NCI-H1694 (cell line): ENCODE measurements at places on chromosomes 7 and 10.
A peak's percentile ranks its signal among the peaks of the same experiment; 100 is the strongest.

- peak; percentile 18 for DNase-seq
Observed at GRCh38 chr10:50625649-50626132, 1.9 kb upstream of the SGMS1 start.

DNA sequence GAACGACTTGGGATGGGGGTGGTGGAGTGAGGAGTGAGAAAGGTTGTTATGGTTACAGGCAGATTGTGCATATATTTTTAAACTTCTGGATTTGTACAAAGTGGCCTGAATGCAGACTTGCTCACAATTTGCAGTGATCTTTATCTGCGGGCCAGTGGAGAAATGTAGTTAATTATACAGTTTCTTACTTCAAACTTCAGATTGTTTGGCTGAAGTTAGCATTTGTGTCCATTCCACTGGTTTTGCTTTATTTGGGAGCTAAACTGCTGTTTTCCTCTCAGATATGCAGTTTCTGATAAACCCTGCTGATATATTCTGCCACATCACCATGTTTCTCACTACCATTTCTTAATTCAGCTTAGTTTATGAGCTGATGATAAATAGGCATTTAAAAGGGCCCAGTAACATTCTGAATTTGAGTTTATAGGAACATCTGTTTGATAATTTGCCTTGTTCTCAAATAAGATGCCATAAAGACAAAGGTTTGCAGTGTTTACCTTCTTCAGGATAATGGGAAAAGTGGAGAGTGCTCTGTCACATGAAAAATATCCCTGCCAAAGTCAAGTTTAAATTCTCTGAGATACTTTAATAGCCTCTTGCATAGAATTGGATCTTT, 170.1 kb downstream of the ST7 start:
- no peak for DNase-seq

- no peak for DNase-seq
Observed at GRCh38 chr10:31171402-31172083, 139.9 kb upstream of the ZNF438 start.

- DNase-seq: no peak
Observed at GRCh38 chr7:44433255-44434022, 57.0 kb downstream of the NUDCD3 start.

DNA sequence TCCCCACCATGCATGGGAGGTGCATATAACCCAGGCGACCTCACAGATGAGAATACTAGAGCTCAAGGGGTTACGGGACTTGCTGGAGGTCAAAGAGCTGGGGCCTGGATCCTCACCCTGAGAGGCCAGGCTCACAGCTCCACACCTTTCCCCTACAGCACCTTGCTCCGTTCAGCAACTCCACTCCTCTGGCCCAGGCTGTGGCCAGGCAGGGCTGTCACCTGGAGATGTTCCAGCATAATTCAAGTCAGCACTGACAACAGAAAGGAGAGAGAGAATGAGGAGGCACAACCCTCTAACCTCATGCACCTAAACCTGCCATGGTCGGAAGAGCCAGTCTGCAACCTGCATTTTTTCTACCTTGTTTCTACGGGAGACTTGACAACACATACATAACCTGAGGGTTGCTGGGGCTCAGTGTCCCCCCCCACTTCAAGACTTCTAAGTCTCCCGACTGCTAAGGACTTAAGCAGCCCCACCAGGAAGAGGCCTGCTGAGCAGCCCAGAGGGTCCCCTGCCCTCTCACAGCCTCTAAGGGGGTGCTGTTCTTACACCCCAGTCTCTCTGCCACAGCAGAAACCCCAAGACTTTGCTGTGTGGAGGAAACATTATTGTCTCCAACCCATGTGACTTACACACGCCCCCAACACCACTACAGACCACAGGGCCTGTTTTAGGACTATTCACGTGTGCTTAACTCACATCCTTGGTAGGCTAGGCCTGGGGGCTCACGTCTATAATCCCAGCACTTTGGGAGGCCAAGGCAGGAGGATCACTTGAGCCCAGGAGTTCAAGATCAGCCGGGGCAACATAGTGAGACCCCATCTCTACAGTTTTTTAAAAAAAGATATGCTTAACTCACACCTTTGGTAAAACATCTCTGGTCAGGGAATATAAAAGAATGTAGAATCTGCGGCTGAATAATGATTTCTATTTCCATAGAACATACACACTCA, 175.6 kb downstream of the FAM107B start:
- no peak for DNase-seq

GRCh38 chr10:128896116-128896795, 570.8 kb upstream of the MGMT start:
- DNase-seq: no peak

DNA sequence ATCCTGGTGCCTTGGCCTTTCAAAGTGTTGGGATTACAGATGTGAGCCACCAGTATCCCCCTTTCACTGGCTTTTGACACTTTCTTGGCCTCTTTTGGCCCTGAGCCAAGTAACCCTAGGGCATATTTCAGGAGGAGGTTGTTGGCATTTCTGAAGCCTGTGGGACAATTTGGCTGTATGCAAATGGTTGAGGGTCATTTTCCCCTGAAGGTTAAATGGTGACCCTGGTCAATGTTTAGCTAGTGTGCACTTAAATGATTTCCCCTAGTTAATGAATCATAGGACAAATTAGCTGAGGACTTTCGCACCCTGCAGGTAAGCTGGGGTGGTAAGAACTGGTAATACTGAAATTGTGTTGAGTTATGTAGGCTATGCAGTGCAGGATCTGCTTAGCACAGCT, 660.5 kb downstream of the LRMDA start:
- no peak for DNase-seq

DNA sequence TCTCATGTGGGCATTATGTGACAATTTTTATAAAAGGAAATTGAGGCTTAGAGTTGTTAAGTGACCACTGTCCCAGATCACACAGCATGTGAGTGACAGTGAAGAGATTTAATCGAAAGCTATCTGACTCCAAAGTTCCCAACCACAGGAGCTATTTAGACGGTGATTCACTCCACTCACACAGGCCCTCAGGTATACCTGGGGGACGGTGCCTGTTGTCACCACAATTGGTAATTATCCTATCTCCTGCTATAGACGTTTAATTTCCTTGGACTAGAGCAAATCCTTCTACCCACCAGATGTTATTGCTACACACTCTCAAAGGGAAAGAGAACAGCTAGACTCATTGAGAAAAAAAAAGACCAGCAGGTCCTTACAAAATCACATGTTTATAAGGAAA, 145.5 kb downstream of the KLF6 start:
- DNase-seq: no peak

DNA sequence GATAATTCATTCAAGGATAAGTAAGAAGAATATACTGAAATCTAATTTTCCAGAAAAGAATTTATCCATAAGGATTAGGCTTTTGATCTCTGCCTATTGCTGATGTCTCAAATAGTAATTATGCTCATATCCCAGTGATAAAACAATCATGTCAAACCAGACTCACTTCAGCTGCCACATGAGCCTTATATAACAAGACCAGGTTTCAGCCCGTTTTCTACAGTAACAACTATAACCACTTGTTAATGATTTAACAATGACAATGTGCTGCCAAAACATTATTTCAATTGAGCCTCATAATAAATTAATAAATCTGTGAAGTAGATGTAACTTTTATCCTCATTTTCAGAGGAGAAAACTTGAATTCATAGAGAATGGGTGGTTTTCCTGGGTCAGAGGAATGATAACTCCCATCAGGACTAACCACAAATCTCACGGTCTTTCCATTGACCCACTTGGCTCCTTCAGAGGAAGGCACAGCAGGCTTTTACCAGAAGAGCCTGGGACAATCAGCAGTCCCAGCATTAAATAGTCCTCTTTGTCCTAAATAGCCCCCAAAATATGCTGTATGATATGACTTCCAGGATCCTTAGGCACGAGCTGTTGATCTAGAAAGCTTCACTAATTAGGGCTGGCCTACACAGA, 42.5 kb upstream of the SLIT1 start:
- no peak for DNase-seq

DNA sequence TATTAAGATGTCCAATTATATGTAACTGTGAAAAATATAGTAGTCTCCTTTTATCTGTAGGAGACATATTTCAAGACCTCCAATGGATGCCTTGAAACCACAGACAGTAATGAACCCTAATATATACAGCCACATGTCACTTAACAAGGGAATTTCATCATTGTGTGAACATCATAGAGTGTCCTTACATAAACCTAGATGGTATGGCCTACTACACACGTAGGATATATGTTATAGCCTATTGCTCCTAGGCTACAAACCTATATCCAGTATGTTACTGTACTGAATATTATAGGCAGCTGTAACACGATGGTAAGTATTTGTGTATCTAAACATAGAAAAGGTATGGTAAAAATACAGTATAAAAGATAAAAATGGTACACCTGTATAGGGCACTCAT, 32.4 kb downstream of the MTPN start:
- no peak for DNase-seq
